ENCODE measurements at places on chromosomes 7 and 10. TPM values are rescaled to one million over a fixed set of nuclear protein-coding genes. Genes with fewer than 3 reads are reported as not detected.

- no peak overlapping the region for H3K27ac ChIP-seq
- H3K27me3 ChIP-seq: no peaks in the 10 kb centered on the region
- H3K4me1 ChIP-seq: no peaks in the 10 kb centered on the region
- H3K36me3 ChIP-seq: no peaks in the 10 kb centered on the region
- no peak overlapping the region for H3K4me3 ChIP-seq
Observed at GRCh38 chr7:41244246-41244645, 458.6 kb downstream of the INHBA start.

GRCh38 chr7:101816595-101817470 is 593 bp upstream of the CUX1 start:
- no peaks in the 10 kb centered on the region for H3K27me3 ChIP-seq
- DNase-seq: peak; percentile 31
- H3K36me3 ChIP-seq: no peaks in the 10 kb centered on the region
- H3K4me1 ChIP-seq: peaks cover 16% of the 10 kb centered on the region

DNA sequence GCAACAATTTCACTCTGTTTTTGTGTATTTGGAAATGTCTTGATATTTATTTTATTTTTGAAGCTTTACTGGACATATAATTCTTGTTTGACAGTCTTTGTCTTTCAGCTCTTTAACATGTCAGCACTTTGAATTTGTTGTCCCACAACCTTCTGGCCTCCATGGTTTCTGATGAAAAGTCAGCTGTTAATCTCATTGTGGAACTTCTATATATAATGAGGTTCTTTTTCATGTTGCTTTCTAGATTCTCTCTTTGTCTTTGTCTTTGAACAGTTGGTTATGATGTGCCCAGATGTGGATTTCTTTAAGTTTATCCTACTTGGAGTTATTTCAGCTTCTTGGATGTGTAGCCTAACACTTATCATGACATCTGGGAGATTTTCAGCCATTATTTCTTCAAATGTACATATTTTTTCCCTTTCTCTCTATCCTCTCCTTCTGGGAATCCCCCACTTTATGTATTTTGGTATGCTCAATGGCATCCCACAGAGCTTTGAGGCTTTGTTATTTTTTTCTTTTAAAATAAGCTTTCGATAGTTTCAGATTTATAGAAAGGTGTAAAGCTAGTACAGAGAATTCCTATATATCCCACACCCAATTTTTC is 9.5 kb upstream of the LMTK2 start:
- H3K27me3 ChIP-seq: no peaks in the 10 kb centered on the region
- H3K4me1 ChIP-seq: no peaks in the 10 kb centered on the region
- H3K27ac ChIP-seq: no peak overlapping the region
- DNase-seq: no peak

GRCh38 chr7:30328381-30328780 is 44.0 kb downstream of the ZNRF2 start:
- no peak overlapping the region for H3K4me3 ChIP-seq
- H3K27ac ChIP-seq: no peak overlapping the region
- H3K27me3 ChIP-seq: no peaks in the 10 kb centered on the region

- no peaks in the 10 kb centered on the region for H3K27me3 ChIP-seq
- H3K4me3 ChIP-seq: no peak overlapping the region
- no peaks in the 10 kb centered on the region for H3K4me1 ChIP-seq
- no peaks in the 10 kb centered on the region for H3K36me3 ChIP-seq
- no peak for DNase-seq
Observed at GRCh38 chr7:14842523-14842922, 60.0 kb downstream of the DGKB start.

GRCh38 chr7:96244992-96245292 is 77.0 kb downstream of the SLC25A13 start:
- no peaks in the 10 kb centered on the region for H3K36me3 ChIP-seq
- no peaks in the 10 kb centered on the region for H3K27me3 ChIP-seq
- H3K27ac ChIP-seq: no peak overlapping the region
- no peak for DNase-seq

DNA sequence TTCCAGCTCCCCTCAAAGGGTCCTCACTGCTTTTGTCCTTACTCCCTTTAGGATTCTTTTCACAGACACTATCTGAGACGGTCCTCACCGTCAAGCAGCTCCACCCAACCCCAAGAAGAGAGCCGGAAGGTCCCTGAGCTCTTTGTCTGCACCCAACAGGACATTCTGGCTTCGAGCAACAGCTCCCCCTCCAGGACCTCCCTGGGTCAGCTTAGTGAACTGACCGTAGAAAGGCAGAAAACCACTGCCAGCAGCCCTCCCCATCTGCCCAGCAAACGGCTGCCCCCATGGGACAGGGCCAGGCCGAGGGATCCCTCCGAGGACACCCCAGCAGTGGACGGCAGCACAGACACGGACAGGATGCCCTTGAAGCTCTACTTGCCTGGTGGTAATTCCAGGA is 19.9 kb downstream of the MINDY4 start:
- no peak for DNase-seq
- H3K36me3 ChIP-seq: no peaks in the 10 kb centered on the region
- H3K27me3 ChIP-seq: no peaks in the 10 kb centered on the region

DNA sequence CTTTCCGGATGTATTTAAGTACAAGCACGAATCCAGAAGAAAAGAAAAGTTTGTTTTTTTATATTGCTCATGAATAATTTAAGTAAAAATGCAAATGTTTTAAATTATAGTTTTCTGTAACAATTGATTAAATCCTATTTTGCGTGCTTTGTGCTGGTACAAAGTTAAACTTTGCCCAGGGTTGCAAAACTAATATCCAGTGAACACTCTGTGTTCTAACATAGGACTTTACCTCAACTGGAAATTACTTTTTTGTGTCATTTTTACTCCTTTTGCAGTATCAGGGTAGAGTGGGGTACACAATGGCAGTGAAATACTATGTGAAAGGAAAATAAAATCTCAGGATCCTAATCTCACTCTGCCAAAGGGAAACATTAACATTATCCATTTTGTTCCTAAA is 801.4 kb upstream of the MBL2 start:
- no peak for DNase-seq
- no peaks in the 10 kb centered on the region for H3K27me3 ChIP-seq
- H3K27ac ChIP-seq: no peak overlapping the region
- no peaks in the 10 kb centered on the region for H3K36me3 ChIP-seq

DNA sequence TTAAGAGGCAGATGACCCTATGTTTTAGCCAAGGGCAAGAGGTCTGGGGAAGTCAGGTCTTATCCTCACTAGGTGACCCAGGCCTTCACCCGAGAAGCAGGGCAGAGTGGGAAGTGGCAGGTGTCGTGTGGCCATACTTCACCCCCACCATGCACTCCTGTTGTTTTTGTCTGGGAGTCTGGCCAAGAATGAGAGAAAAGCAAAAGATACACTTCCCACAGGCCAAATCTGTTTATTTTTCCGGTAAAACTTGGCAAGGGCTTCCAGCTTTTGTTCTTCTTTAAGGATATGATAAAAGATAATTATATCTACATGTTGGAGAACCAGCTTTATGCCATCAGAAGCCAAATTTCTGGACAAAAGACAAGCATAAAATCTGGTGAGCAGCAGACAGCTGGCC is 137.4 kb upstream of the CDC14C start:
- no peaks in the 10 kb centered on the region for H3K4me1 ChIP-seq
- no peaks in the 10 kb centered on the region for H3K36me3 ChIP-seq
- H3K4me3 ChIP-seq: no peak overlapping the region
- H3K27me3 ChIP-seq: no peaks in the 10 kb centered on the region

GRCh38 chr7:91287371-91288084 is 23.3 kb downstream of the FZD1 start:
- no peaks in the 10 kb centered on the region for H3K4me1 ChIP-seq
- no peak for DNase-seq
- no peaks in the 10 kb centered on the region for H3K27me3 ChIP-seq

GRCh38 chr10:91980319-91980718 is 56.7 kb downstream of the BTAF1 start:
- no peaks in the 10 kb centered on the region for H3K27me3 ChIP-seq
- no peaks in the 10 kb centered on the region for H3K4me1 ChIP-seq
- DNase-seq: no peak
- H3K27ac ChIP-seq: no peak overlapping the region
- no peak overlapping the region for H3K4me3 ChIP-seq
- peaks cover 14% of the 10 kb centered on the region for H3K36me3 ChIP-seq

- no peak overlapping the region for H3K27ac ChIP-seq
- H3K4me1 ChIP-seq: no peaks in the 10 kb centered on the region
- H3K36me3 ChIP-seq: no peaks in the 10 kb centered on the region
- H3K4me3 ChIP-seq: no peak overlapping the region
- no peaks in the 10 kb centered on the region for H3K27me3 ChIP-seq
- DNase-seq: no peak
Observed at GRCh38 chr7:20578257-20578771, 37.2 kb upstream of the ABCB5 start.

GRCh38 chr7:22181663-22182062 is 175.3 kb downstream of the RAPGEF5 start:
- no peaks in the 10 kb centered on the region for H3K4me1 ChIP-seq
- no peak overlapping the region for H3K4me3 ChIP-seq
- H3K27ac ChIP-seq: no peak overlapping the region
- peaks cover 6% of the 10 kb centered on the region for H3K27me3 ChIP-seq

- H3K27ac ChIP-seq: no peak overlapping the region
- DNase-seq: no peak
- no peak overlapping the region for H3K4me3 ChIP-seq
Observed at GRCh38 chr10:19826712-19827111, 10.5 kb downstream of the PLXDC2 start.

- no peaks in the 10 kb centered on the region for H3K4me1 ChIP-seq
- H3K36me3 ChIP-seq: no peaks in the 10 kb centered on the region
- H3K27me3 ChIP-seq: no peaks in the 10 kb centered on the region
- no peak overlapping the region for H3K4me3 ChIP-seq
- no peak for DNase-seq
- no peak overlapping the region for H3K27ac ChIP-seq
Observed at GRCh38 chr7:111985798-111986197, 220.4 kb downstream of the DOCK4 start.

- H3K4me3 ChIP-seq: no peak overlapping the region
- H3K27me3 ChIP-seq: no peaks in the 10 kb centered on the region
- no peak overlapping the region for H3K27ac ChIP-seq
- no peaks in the 10 kb centered on the region for H3K4me1 ChIP-seq
- no peaks in the 10 kb centered on the region for H3K36me3 ChIP-seq
Observed at GRCh38 chr7:14858410-14858809, 44.1 kb downstream of the DGKB start.

- no peaks in the 10 kb centered on the region for H3K36me3 ChIP-seq
- H3K4me1 ChIP-seq: no peaks in the 10 kb centered on the region
- no peak for DNase-seq
- H3K27me3 ChIP-seq: no peaks in the 10 kb centered on the region
Observed at GRCh38 chr10:75632805-75633462, 201.5 kb downstream of the LRMDA start.

DNA sequence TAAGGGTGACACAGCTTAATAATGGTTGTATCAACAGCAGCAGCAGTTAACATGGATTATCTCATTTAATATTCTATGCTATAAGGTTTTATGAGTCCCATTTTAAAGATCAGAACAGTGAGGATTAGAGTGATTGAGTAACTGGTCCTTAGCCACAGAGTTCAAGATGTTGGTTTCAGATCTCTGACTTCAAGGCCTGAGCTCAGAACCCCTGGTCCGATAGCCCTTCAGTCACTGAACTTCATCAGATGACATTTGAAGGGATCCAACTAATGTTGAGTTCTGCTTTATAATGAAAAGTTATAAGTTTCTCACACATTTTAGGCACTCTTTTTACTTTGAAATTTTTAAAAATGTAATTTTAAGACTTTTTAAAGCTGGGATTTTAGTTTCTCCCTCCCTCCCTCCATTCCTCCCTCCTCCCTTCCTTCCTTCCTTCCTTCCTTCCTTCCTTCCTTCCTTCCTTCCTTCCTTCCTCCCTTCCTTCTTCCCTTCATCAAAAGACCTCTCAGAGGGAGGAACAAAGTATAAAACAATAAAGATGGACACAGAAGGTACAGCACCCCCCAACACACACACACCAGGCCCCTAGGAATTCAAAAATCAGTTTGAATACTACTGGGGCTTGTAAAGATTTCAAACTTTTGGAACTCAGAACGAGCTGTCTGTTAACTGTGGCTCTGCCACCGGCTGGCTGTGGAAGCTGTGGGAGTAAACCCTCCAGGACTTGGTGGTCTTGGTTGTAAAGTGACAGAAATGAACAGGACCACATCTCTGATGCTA is 206.9 kb upstream of the AGK start:
- H3K27me3 ChIP-seq: no peaks in the 10 kb centered on the region
- H3K4me1 ChIP-seq: no peaks in the 10 kb centered on the region
- no peaks in the 10 kb centered on the region for H3K36me3 ChIP-seq
- DNase-seq: no peak

DNA sequence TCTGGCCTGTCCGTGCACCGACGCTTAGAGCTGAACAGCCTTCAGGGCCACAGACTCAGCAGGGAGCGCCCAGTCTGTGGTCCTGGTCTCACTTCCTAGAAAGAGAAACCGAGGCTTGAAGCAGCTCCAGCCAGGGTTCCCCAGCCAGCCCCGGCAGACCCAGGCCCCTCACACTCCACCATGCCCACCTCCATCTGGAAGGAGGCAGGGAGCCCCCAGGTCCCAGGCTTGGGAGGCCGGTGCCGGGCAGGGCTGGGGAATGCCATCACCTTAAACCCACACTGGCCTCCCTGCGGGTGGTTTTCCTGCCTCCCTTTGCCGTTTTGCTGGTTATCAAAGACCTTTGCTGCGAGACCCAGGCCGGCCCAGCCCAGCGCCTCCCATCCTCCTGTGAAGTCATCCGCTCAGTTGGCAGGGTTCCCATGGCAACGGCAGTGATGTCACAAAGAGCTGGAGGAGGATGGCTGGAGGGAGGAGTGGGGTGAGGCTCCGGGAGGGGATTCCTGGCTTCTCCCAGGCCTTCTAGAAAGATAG is 24.0 kb downstream of the ELFN1 start:
- no peaks in the 10 kb centered on the region for H3K27me3 ChIP-seq
- no peaks in the 10 kb centered on the region for H3K36me3 ChIP-seq
- no peak overlapping the region for H3K27ac ChIP-seq
- H3K4me1 ChIP-seq: no peaks in the 10 kb centered on the region

DNA sequence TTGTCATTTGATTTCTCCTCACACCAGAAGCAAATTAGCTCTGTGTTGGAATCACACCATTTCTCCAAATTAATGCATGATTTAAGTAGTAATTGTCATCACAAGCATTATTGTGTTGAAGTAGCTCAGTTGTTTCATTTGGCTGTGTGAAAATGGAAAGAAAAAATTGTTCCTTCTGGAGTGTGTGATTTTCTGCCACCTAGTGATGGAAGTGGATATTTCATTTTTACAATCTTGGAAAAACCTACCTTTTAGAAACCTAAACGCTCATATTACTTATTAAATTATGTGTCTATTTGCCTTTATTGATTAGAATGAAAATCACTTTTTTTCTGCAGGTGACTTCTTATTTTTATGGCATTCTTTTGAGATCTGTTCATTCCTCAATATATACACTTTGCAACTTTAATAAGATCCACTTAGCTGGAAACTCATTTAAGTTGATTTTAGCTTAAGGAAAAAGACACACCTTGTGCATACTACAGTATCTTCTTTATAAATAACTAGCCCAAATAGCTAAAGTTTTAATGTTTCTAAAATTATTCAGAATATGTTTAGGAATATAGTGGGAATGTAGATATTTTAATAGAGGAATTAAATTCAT is 50.0 kb downstream of the SRI start:
- H3K27me3 ChIP-seq: no peaks in the 10 kb centered on the region
- no peaks in the 10 kb centered on the region for H3K36me3 ChIP-seq
- no peaks in the 10 kb centered on the region for H3K4me1 ChIP-seq
- no peak for DNase-seq

The HSPA14 gene
- total RNA-seq: 43.3 TPM

The FAM131B gene
- 2.4 TPM for total RNA-seq

The RELN gene
- not detected for total RNA-seq

The CASTOR2 gene
- total RNA-seq: 6.3 TPM
